ENCODE measurements at places on chromosomes 11 and 22.

DNA sequence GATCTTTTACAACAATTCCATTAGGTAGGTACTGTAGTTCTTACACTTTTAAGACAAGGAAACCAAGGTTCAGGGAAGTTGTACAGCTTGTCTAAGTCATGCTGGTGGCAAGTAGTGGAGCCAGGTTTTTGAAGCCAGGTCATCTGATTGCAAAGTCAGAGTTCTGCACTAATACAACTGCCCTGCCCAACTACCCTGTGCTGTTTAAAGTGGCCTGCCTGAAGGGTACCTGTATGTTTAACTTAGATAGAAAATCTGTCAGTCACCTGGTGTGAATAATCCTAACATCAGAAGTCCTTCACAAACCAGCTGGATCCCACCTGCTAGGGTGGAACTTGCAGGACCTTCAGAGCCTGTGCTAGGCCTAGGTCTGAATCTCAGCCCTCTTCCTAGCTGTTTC is 44.2 kb downstream of the ARFGAP2 start:
- no peak for DNase-seq

- no peak for DNase-seq
These were observed 13.8 kb downstream of the PAMR1 start for GRCh38 chr11:35511666-35512065.

- DNase-seq: no peak
These were observed 6.5 kb upstream of the TRMT2A start for GRCh38 chr22:20123366-20124082.

DNA sequence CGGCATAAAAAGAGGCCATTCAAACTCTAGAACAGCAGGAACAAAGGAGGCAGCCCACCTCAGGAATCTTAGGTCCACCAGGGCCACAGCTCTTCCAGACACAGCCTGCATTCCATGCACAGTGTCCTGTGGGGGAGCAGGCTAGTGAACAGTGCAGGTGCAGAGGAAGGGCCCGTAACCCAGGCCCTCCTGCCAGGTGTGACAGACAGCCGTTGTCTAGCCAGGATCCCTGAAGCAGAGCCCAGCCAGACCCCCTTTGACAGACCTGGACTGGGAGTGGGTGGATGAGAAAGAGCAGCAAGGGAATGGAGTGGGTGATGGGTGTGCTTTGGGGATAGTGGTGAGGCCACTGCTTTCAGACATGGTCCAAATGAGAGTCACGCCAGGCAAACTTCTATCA is 1.2 kb upstream of the ZPR1 start:
- DNase-seq: no peak

DNA sequence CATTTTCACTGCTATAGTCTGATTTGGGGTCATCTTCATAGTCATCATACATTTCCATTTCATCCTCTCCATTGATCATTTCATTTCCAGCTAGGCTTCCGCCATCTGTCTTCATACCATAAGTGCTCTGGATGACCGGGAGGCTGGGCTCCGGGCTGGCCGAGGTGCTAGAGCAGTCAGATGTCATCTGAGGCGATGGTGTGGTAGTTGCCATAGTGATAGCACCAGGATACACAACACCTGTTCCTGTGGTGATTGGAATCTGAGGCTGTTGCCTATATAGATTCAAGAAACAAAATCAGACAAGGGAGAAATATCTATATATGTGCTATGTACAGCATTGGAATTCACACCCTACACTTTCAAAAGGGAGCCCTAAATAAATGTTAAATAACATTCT is 383.5 kb downstream of the SOX6 start:
- DNase-seq: no peak

DNA sequence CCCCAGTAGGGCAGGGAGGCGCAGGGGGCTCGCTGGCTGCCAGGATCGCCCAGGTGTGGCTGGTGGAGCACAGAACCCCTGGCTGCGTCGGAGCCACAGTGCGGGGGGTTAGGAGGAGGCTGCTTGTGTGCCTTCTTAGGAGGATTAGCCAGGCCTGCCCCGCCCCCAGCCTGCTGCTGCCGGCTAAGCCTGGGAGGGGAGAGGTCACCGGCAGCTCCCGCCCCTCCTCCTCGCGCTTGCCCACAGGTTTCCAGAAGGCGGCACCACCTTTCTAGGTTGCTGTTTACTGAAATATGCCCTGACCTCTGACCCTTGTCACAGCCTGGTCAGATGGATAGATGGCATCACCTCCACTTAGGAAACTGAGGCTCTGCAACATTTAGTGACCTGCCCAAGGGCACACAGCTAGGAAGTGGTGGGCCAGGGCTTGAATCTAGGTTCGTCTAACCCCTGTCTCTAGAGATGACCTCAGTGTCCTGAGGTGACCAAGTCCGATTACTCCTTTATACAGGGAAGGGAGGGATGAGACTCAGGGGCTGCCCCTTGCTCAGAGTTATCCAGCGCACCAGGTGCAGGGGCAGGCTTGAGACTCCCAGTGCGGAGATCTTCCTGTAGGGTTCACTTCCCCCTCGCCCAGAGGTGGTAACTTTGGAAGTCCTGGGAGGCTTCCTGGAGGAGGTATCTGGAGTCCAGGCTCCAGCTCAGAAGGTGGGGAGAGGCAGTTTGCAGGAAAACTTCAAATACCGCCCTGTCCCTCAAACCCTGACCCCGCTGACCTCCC is 44.0 kb downstream of the MYO7A start:
- DNase-seq: peak; percentile 19

DNA sequence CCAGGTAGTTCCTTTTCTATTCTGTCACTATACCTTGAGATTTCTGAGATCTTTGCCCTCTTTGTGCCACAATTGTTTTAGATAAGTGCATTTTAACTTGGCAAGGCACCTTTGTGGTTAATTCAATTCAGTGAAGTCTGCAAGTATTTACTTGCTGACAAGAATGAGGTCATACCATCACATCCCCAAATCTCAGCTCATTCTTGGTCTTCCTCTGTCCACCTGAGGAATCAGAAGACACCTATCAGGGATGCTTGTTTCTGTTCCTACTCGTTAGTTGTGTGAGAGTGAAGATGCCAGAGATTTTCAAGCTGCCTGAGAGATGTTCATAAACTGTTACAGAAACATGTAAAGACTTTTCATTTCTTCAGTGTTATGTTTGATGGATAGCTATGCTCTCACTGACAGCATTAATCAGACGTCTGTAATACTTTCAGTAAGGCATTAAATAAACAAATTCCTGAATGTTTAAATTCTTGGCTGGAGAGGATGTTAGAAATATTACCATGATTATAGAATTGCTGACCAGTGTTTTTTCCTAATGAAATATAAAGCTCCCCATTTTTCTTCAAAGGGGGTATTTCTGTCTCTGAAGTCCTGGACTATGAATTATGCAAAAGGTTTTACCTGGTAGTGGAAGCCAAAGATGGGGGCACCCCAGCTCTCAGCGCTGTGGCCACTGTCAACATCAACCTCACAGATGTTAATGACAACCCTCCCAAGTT is 135.0 kb upstream of the MTNR1B start:
- DNase-seq: no peak

DNA sequence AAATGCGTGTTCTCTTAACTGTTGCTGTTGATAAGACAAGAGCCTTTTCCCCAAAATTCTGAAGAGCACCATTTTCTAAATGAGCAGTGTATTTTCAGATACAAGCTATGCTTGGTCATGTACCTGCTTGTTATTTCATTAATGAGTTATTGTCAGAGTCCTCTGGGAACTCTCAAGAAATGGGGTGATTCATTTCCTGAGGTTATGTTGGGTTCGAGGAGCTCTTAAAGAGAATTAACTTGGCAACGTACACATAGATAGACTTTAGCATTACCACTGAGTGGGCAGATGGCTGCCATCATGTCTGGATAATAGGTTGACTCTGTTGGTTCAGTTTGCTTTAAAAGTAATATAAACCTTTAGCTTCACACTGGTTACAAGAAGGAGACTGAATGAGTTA is 87.9 kb upstream of the SORL1-AS1 start:
- no peak for DNase-seq

GRCh38 chr11:7520981-7521487 is 7.2 kb downstream of the PPFIBP2 start:
- DNase-seq: no peak

Data from renal pelvis (tissue), 12 donors.